Adrenal gland (tissue), 19 donors: ENCODE measurements at places on chromosomes 2 and 18. TPM values are rescaled to one million over a fixed set of nuclear protein-coding genes. Genes with fewer than 3 reads are reported as not detected.

AMER3 gene
- 0.08 TPM for total RNA-seq

TMEM247 gene
- total RNA-seq, result not detected

HNRNPLL gene
- 32.4 TPM for total RNA-seq

DYNAP gene
- total RNA-seq, result not detected

CCNYL1 gene
- total RNA-seq, result 4.7 TPM

ANO7 gene
- total RNA-seq, result 2.3 TPM

ACTR1B gene
- total RNA-seq, result 130 TPM

- no peaks in the 10 kb centered on the region for H3K4me1 ChIP-seq
- H3K4me3 ChIP-seq, result no peak overlapping the region
- no peak overlapping the region for H3K27ac ChIP-seq
- DNase-seq, result no peak
- no peaks in the 10 kb centered on the region for H3K36me3 ChIP-seq
Observed at GRCh38 chr2:130744287-130745117, 10.8 kb upstream of the AMER3 start.

GRCh38 chr18:37314534-37314933 lies 251.1 kb downstream of the CELF4 start:
- no peaks in the 10 kb centered on the region for H3K4me1 ChIP-seq
- H3K27ac ChIP-seq, result no peak overlapping the region
- H3K4me3 ChIP-seq, result no peak overlapping the region
- H3K36me3 ChIP-seq, result no peaks in the 10 kb centered on the region

GRCh38 chr2:70678576-70679143 lies 89.3 kb downstream of the ADD2 start:
- no peak for DNase-seq
- H3K27me3 ChIP-seq, result no peaks in the 10 kb centered on the region
- no peak overlapping the region for H3K4me3 ChIP-seq
- H3K36me3 ChIP-seq, result no peaks in the 10 kb centered on the region

GRCh38 chr2:137316075-137316474 lies 550.7 kb downstream of the THSD7B start:
- no peaks in the 10 kb centered on the region for H3K4me1 ChIP-seq
- no peaks in the 10 kb centered on the region for H3K36me3 ChIP-seq
- H3K27ac ChIP-seq, result no peak overlapping the region
- no peak for DNase-seq
- no peak overlapping the region for H3K4me3 ChIP-seq

- no peaks in the 10 kb centered on the region for H3K36me3 ChIP-seq
- no peak overlapping the region for H3K27ac ChIP-seq
- no peak overlapping the region for H3K4me3 ChIP-seq
- H3K27me3 ChIP-seq, result no peaks in the 10 kb centered on the region
Observed at GRCh38 chr2:207311316-207312005, 145.7 kb upstream of the KLF7 start.

GRCh38 chr2:235833971-235834620 lies 334.1 kb downstream of the GBX2 start:
- H3K4me1 ChIP-seq, result no peaks in the 10 kb centered on the region
- no peak overlapping the region for H3K4me3 ChIP-seq
- H3K36me3 ChIP-seq, result no peaks in the 10 kb centered on the region
- H3K27ac ChIP-seq, result no peak overlapping the region

DNA sequence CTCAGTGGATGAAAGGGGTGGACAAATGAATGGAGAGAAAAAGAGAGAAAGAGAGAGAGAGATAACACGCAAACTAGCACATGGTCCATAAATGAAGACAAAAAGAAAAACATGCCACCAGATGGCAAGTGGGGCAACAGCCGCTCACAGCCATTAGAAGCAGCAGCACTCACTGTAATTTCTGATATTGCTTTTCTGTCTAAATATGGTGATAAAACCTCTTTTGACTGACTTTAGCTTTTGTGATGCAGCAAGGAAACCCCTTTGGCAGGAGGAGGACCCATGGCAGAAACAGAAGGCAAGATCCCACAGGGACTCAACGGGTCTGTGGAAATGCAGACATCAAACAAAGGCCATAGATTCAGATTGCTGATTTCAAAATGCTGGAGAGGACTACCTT lies 88.0 kb upstream of the CDH20 start:
- no peaks in the 10 kb centered on the region for H3K4me1 ChIP-seq
- H3K27me3 ChIP-seq, result no peaks in the 10 kb centered on the region
- H3K4me3 ChIP-seq, result no peak overlapping the region
- no peak overlapping the region for H3K27ac ChIP-seq
- no peak for DNase-seq
- H3K36me3 ChIP-seq, result no peaks in the 10 kb centered on the region

- no peaks in the 10 kb centered on the region for H3K27me3 ChIP-seq
- H3K4me1 ChIP-seq, result no peaks in the 10 kb centered on the region
- H3K27ac ChIP-seq, result no peak overlapping the region
Observed at GRCh38 chr2:51018145-51018544, 13.8 kb downstream of the NRXN1 start.

- no peaks in the 10 kb centered on the region for H3K27me3 ChIP-seq
- no peak for DNase-seq
- no peak overlapping the region for H3K4me3 ChIP-seq
Observed at GRCh38 chr2:112273349-112273748, 2.0 kb upstream of the ZC3H6 start.

DNA sequence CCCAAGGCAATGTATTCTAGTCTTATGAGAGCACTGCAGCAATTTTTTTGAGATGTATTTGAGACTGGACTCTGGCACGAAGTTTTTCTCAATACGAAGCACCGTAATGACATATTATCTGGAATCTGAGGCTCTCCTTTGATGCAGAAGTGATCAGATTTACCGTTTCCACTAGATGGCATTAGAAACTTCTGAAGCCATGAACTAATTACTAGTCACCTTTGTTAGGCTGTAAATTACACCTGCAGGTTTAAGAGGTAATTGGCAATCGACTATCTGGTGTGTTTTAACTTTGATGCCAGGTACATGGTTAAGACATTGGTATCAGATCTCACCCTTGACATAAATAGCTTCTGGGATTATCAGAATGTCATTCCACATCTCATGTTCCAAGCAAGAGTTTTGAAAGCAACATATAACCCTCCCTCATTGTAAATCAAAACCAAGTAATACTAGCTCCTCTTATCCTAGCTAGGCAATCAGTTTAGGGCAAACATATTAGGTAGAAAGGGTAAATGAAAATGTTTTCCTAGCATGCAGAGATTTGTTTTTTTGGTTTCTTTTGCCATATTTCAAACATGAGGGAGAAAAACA lies 254.6 kb upstream of the SPRED2 start:
- no peak overlapping the region for H3K4me3 ChIP-seq
- no peaks in the 10 kb centered on the region for H3K36me3 ChIP-seq
- no peak for DNase-seq
- no peak overlapping the region for H3K27ac ChIP-seq

DNA sequence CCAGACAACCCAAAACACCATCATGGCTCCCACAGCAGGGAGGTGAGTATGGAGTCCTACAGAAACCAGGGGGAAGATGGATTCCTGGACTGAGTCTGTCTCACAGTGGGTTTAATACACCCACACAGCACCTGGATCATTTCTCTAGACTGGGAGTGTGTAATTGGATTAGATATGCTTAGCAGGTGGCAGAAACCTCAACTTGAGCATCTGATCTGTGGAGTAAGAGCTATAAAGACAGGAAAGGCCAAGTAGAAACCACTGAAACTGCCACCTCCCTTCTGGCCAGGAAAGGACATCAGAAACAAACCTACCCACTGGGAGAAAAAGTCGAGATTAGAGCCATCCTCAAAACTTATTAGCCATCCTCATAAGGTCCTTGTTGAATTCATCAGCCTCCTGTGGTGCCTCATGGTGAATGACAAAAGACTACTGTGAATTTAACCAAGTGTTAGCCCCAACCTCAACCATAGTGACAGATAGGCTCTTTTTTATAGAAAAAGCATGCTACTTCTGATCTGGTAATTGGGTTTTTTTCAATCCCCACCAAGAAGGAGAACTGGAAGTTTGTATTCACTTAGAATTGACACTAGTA lies 28.1 kb upstream of the CHST9 start:
- no peaks in the 10 kb centered on the region for H3K4me1 ChIP-seq
- no peaks in the 10 kb centered on the region for H3K27me3 ChIP-seq
- no peaks in the 10 kb centered on the region for H3K36me3 ChIP-seq
- no peak overlapping the region for H3K27ac ChIP-seq
- no peak for DNase-seq

- H3K4me1 ChIP-seq, result peaks cover 21% of the 10 kb centered on the region
- H3K27ac ChIP-seq, result no peak overlapping the region
- no peaks in the 10 kb centered on the region for H3K27me3 ChIP-seq
- DNase-seq, result no peak
- no peak overlapping the region for H3K4me3 ChIP-seq
- no peaks in the 10 kb centered on the region for H3K36me3 ChIP-seq
Observed at GRCh38 chr2:42244520-42244919, 75.4 kb downstream of the EML4 start.

DNA sequence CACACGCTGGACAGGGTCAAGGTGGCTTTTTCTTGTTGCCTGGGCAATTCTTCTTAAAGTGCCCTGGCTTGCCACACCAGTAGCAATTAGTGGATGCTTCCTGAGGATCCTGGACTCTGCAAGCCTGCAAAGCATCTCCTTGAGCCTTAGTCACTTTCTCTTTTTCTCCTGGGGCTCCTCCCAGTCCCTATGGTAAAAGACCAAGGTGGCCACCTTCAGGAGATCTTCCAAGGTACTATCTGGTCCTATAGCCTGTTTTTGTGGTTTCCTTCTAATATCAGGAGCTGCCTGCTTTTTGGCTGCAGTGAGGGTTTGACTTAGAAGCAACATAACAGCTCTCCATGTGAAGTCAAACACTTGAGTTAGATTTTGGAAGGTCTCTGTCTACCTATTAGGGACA lies 33.3 kb upstream of the GMCL1 start:
- no peaks in the 10 kb centered on the region for H3K36me3 ChIP-seq
- DNase-seq, result no peak
- no peaks in the 10 kb centered on the region for H3K4me1 ChIP-seq
- no peaks in the 10 kb centered on the region for H3K27me3 ChIP-seq
- no peak overlapping the region for H3K27ac ChIP-seq
- no peak overlapping the region for H3K4me3 ChIP-seq
